ENCODE measurements at places on chromosomes 5 and 9.

DNA sequence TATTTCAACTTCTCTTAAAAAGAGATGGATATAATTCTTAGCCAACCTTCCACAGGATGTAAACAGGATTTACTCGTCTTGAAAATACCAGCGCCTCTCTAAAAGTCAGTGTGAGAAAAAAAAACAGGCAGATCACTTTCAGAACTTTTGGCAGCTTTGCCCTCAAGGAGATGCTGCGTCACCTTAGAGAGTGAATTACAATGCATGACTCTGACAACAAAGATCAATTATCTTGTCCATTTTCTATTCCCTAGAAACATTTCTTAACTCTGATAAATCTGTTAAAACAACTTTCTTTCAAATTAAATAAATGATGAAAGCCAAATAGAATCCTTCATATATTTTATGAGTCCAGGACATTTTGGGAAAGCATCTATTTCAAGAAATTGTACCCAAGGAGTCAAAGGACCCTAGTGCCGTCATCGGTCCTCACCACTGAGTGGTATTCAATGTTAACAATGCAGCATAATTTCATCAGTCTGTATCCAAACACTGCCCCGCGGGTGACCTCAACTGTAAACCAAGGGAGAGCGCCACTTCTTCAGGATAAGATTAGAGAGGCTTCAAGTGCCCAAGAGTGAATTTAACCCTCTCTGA, 536.0 kb downstream of the PDE4D start:
- DNase-seq = no peak

GRCh38 chr5:149492781-149493180, 58.5 kb downstream of the CSNK1A1 start:
- DNase-seq = no peak

DNA sequence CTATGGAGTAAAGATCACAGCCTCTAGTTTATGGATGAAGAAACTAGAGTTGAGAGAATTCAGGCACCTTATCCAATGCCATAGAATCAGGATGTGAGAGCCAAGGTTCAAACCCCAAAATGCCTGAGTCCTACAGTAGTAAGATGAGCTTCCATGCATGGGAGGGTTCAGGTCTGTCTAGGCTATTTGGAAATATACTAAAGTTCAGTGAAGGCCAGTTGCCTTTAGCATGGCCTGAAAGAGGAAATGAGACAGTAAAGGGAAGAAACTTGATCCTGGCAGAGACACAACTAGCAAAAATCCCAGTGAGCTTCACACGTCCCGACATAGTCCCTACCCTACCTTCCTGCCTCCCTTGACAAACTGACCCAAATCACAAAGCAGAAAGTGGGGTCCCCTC, 317.0 kb downstream of the RASEF start:
- no peak for DNase-seq

DNA sequence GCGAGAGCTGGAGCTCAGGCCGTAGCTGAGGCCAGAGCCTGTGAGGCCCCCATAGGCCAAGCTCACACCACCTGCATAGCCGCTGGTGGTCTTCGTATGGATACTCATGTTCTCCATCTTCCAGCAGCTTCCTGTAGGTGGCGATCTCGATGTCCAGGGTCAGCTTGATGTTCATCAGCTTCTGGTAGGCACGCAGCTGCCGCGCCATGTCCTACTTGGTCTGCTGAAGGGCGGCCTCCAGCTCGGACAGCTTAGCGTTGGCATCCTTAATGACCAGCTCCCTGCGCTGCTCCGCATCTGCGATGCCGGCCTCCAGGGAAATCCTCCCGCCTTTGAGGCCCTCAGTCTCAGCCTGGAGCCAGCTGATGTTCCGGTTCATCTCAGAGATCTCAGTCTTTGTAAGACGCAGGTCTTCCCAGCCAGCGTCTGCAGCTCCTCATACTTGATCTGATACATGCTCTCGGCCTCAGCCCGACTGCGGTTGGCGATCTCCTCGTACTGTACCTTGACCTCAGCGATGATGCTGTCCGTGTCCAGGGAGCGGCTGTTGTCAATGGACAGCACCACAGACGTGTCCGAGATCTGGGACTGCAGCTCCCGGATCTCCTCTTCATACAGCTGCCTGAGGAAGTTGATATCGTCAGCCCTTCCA, 172.1 kb downstream of the PPP2R2B start:
- no peak for DNase-seq

DNA sequence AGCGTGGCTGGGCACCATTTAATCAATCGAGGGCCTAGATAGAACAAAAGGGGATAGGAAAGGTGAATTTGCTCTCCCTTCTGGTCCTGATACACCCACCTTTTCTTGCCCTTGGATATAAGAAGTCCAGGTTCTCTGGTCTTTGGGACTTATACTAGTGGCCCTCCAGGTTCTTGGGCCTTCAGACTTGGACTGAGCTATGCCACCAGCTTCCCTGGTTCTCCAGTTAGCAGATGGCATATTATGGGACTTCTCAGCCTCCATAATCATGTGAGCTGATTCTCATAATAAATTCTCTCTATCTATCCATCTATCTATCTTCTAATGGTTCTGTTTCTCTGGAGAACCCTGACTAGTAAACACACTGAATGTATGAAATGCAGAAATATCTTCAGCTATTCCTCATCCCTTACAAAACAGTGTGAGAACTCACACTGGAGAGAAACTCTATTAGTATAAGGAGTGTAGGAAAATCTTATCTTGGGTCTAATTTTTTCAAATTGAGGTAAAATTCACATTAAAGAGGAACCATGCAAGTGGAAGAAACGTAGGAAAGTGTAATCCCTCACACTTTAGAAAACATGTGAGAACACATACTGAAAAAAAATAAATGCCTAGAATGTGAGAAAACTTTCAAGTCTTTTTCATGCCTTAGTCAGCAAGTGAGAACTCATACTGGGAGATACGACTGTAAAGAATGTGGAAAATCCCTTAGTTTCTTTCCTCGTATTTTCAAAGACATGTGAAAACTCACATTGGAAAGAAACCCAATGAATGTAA, 15.5 kb downstream of the PCDHB15 start:
- DNase-seq = no peak

- DNase-seq = no peak
Observed at GRCh38 chr5:61881821-61882487, 424.1 kb upstream of the KIF2A start.

DNA sequence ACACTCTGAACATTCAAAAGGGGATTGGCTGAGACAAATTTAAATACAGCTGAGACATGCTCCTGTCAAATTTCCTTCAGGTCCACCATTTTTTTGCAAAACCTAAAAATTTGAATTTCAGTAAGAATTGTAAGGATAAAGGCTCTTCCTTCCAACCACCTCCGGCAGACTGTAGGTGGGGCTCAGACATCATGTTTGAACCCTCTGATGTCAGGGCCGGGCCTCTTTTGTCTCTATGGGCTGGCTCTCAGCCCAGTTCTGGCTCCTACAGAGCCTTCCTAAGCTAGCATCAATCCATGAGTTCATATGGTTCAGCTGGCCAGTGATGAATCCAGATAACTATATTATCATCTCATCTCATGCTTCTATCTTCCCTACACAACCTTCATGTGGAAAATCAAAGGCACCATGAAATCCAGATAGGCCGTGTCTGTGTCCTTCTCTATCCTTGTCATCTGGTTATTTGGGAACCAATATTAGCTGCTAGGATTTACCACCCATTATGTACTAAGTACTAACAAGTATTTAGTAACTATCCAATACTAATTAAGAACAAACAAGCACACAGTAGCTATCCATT, 44.2 kb downstream of the NIPSNAP3B start:
- DNase-seq = no peak

DNA sequence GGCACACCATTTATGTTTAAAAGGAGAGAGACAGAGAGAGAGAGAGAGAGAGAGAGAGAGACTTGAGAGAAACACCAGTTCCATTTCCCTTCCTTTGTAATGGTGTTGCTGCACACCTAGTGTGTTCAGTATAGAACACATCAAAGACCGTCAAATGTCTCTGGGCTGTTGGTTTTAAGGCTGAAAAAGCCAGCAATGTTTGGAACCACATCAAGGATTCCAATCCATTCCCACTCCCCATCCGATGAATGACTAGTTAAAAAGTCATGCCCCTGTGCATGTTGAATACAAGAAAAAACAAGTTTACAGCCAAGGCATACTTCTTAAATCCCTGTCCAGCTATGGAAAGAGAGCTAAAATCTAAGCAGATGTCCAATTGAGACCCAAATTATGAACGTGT, 83.0 kb upstream of the IFNE start:
- no peak for DNase-seq

DNA sequence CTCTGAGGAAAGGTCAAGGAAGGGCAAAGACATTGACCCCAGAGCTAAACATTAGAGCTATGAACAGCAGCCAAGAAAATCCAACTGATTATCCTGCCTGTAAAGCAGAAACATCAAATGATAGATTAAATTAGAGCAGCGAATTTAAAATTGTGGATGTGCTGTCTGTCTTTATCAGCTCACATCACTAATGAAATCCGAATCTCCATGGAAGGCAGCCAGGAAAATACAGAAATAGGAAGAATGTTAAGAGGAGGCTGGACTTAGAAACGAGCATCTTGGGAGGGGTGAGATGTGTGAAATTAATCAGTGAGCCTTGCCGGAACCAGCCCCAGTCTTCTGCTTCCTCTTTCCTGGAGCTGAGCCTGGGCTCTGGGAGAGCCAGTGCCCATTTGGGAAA, 191.0 kb downstream of the PJA2 start:
- no peak for DNase-seq

DNA sequence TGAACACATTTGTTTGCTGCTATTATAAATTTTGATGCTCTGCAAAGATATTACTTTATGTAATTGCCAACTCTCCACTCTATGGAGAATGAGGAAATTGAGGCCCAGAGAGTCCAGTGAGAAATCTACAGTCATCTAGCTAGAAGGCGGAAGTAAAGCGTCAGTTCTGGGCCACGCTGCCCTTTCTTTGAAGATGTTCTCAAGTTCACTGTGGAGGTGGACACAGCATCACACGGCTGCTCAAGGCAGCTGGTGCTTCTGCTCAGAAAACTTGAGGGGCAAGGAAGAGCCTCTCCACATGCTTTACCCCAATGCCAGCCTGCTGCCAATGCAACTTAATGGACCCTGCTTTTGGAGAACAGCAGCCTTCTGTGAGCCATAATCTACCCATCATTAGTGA, 96.3 kb downstream of the TTLL11 start:
- no peak for DNase-seq

DNA sequence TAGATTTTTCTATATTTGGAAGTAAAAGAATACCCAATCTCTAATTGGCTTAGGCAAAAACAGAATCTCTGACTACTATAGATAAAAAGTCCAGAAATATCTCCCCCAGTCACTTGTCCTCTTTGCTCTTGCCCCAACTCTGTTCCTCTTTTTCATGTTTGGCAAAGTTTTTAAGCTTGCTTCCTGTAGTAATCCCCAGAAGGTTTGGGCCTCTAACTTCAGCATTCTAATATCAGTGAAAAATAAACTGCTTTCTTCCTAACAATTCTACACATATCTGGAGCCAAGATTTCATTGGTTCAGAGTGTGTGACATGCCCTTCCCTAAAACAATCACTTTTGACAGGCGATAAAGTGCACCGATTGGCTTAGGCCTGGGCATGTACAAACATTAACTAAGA, 1680.3 kb downstream of the MAT2B start:
- DNase-seq = no peak

DNA sequence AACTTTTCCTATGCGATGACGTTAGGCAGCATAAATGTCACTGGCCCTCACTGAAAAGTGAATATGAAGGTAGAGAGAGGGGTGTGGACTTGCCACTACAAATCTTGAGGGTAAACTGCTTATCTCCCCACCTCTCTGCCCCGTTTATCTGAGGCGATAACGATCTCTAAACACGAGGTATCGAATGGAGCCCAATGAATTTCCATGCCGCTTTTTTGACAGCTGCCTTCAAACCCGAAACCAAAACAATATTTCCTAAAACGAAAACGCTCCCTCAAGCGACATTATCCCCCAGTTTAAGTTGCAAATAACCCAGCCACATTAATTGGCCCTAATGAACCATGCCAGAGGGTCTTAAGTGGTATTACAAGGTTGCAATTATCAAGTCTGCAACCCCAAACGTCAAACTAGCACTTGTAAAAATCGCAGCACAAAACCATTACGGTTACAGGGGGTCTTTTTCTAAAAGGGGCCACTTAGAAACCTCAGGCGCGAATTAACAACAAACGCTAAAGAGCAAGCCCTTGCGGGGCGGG, 1.4 kb downstream of the NR3C1 start:
- no peak for DNase-seq

- DNase-seq = no peak
Observed at GRCh38 chr5:132962429-132963021, 909 bp downstream of the AFF4 start.

DNA sequence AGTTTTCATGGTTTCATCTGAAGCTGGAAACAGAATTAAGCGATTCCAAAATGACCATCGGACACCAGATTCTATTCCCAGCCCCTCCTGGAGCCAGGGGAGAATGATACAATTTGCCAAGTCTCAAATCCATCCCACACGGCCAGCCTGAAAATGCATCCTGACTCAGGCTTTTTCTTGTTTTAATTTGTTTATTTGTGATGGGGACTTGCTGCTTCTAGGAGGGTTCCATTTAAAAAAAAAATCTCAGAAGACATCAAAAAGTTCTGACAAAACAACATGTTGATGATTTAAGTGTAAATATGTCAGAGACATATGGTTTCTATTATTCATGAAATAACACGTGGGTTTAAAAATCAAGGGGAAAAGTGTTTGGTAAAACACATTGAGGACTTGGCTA, 173.2 kb downstream of the GAS1 start:
- DNase-seq = no peak

- no peak for DNase-seq
Observed at GRCh38 chr5:27769748-27770402, 731.5 kb upstream of the CDH9 start.

DNA sequence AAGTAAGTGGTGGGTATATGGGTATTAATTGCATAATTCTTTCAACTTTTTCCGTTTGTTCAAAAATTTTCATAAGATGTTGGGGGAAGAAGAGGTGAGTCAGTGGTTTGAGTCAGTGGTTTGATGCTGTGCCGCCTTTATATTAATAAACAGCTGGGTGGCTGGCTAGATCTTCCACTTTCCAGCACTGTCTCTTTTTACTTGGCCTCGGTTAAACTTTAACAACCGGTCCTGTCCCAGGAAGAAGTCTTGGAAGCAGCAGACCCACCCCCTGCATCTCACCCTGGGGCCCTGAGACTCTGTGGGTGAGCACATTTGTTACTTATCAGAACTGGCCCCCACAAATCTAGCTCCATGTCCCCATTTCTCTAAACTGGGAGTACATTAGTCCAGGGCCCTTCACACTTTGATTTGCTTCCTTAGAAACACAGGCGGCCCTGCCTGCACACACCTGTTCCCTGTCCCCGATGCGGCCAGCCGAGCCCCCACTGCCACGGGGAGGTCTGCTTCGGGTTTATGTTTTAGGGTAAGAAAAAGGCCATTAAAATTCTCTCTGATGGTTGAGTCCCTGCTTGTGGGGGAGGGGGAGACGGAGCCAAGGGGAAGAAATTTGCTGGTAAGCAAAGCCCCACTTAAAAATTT, 90.7 kb downstream of the PTCH1 start:
- no peak for DNase-seq

DNA sequence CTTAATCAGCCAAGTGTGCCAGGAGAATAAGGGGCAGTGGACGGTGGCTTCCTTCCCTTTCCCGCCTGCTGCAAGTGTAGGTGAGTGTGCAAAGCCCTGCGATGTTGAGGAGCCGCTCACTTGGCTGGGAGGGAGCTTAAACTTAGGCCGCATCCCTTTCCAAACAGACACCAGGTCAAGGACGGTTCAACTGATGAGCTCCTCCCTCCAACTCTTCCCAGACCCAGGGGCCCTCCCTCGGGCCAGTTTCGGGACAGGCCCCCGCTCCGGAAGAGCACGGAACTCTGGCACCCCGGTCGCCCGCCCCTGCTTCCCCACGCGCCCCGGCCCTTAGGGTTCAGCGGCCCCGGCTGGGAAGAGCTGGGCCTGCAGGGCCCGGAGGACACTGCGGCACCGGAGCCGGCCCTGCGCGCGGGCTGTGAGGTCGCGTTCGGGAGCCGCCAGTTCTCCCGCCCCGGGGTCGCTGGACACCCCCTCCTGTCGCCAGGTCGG, 481 bp downstream of the MRPL36 start:
- no peak for DNase-seq

Measured in stimulated activated CD8-positive, alpha-beta memory T cell treated with anti-CD3 and anti-CD28 coated beads, Interleukin-7, amount 100 ng/mL, for 48 hours (primary cell).